ENCODE measurements at places on chromosomes 7 and 10.

DNA sequence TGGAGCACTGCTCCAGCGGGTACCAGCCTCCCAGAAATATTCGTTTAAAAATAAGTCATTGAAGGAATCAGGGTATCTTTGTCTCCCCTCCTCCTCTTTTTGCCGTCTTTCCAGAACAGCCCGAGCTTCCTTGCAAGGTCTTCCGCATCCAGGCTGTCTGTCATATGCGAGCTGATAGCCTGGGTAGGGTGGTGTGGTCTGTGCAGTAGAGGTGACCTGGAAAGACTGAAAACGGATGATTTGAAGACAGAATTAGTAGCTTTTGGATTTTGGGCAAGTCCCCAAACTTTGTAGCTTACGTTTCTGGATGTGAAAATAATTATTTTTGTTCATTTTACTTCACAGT, 480 bp downstream of the VPS50 start:
- no peak for DNase-seq

DNA sequence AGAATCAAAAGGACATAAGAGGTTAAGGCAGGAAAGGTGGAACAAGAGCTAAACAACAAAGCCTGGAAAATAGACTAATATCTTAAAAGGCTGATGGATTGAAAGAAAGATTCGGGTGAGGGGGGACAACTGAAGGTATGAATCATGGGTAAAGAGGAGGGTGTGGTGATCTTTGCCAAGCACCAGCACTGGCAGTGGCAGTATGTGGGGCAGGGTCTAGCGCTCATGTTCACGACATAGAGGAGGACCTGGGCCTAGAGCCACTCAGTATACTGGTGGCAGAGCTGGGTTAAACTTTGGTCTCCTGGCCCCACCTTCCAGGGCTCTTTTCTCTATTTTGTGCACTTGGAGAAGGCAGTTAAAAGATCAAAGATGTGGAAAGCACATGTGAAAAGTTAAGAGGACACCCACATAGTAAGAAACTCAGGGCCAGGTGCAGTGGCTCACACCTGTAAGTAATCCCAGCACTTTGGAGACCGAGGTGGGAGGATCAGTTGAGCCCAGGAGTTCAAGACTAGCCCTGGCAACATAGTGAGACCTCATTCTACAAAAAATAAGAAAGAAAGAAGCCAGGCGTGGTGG, 40.5 kb upstream of the MMD2 start:
- DNase-seq: no peak

DNA sequence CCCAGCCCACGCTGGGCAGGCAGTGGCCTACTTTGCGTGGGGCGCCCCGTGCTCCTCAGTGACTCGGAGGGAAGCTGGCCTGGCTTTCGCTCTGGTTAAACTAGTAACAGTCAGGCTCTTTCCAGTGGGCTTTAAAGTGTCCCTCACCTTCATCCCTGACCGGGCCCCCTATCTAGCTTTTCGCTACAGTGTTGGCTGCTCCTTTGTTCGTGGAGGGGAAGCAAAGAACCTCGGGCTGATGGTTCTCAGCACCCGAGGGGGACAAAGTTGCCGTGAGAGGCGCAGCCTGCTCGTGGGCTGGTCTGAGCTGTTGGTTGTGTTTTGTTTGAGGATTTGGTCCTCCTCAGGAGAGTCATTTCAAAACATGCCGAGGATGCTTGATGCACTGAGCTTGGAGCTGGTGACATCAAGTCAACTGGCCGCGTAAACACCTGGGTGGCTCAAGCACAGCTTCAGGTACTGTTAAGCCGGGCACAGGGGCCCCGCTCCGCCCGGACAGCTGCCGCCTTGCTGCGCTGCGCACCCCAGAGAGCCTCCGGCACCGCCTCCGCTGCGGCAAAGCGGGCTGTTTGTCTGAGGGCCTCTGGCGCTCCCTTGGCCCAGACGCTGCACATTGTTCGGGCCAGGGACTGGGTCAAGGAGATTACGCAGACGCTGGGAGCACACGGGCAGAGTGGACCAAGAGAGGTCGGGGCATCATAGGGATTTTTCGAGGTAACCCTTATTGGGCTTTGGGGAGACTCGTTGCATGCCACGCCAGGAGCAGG, 1.6 kb downstream of the DLX6 start:
- no peak for DNase-seq

DNA sequence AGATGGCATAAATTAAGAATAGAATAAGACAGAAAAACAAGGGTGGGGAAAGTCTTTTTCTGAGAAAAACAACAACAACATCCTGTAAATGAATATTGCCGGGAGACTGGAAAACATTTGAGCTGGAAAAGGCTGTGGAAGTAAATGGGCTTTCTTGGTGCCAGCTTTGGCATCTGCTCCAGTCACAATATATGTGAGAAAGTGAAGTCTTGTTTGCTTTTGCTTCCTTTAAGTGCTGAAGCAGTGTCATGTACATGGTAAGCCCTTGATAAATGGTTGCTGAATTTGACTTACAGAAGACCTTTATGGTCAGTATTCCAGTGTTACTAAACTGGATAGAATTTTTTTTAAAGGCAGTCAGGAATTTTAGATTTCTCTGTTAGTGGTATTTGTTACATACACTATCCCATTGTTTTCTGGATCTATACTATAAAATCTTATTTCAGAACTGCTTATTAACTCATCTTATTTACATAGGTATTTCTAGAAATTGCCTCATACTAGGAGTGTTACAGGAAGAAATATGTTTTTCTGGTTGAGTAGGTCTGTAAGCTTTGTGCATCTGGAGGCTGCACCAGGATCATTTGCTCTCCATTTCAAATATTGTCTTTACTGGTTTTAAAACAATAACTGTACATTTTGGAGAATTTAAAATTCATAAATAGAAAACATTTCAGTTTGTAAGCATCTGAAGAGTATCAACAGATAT, 201.7 kb upstream of the FOXP2 start:
- DNase-seq: no peak

GRCh38 chr10:129518793-129519192, 51.8 kb downstream of the MGMT start:
- no peak for DNase-seq

DNA sequence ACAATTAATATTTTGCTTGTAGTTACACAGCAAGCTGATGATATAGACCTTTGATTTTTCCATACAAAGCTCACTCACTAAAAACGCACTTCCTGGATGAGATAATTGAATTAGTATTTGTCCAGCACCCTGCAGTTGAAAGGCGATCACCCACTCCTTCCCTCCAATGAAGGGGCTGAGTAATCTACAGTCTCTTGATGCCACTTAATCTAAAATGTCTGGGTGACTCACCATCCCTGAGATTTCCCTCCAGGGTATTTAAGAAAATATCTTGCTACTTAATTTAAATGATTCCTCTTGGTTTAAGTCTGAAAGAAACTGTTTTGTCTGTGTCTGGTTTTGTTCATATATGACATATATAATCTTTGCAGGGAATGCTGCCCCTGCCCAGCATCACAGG, 515.3 kb downstream of the GRID1 start:
- DNase-seq: no peak

DNA sequence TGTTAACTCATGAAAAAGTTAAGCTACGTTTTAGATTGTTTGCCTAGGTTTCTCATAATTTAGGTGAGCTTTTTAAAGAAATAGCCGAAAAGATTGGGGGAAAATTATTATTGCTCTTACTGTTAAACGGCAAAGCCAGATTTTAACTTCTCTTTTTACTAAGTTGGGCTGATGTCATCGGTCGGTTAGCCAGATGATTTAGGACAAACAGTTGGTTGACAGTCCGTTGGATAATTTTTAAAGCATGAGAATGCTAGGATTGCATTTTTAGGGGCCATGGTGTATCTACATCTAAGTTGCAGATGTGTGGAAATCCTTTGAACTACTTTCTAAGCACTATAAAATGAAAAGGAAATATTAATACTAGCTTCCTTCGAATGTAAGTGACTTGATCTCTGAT, 280.9 kb upstream of the AKR1E2 start:
- no peak for DNase-seq

DNA sequence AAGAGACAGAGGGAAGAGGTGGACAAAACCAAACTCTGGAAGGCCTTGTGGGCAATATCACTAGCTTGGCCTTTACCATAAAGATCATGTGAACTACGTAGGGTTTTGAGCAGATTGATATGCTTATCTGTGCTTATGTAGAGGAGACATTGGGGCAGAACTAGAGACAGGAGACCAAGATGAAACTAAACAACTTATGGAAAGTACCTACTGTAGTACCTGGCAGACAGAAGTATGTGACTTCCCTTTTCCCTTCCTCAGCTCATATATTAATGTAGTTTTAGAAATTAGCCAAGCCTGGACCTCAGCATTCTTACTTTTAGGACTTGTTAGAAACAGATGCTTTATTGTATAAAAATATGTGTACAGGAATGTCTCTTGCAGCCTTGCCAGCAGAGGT, 14.0 kb upstream of the IL6 start:
- DNase-seq: no peak

DNA sequence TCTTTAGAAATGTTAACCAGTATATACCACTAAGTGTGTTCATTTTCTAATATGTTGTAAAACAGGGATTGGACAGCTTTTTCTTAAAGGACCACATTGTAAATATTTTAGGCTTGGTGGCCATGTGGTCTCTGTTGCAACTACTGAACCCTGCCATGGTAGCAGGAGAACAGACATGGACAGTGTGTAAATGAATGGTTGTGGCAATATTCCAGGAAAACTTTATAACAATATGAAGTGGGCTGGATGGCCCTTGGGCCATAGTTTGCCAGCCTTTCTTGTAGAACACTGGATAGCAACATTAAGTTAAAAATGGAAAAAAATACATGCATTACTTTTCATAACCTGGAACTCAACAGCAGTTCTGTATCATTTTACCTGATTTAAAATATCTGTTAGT, 61.0 kb downstream of the SND1 start:
- no peak for DNase-seq

GRCh38 chr7:5693529-5693928, 87.9 kb downstream of the RNF216 start:
- DNase-seq: no peak

Measured in activated T-cell treated with anti-CD3 and anti-CD28 coated beads, Interleukin-2, amount 50 U/mL, for 24 hours (primary cell).